Ascending aorta (tissue), 2 donors: ENCODE measurements at places on chromosomes 13 and 19. TPM values are rescaled to one million over a fixed set of nuclear protein-coding genes. Genes with fewer than 3 reads are reported as not detected.

Gene PSG3
- total RNA-seq, result not detected

Gene EML2
- 129 TPM for total RNA-seq

Gene CD37
- total RNA-seq, result 15.6 TPM

GRCh38 chr19:41175801-41176777 is 16.9 kb upstream of the CYP2S1 start:
- H3K4me3 ChIP-seq, result no peak overlapping the region
- DNase-seq, result peak; percentile 10
- H3K27ac ChIP-seq, result no peak overlapping the region

- peak overlapping the region; percentile 94 for H3K27ac ChIP-seq
- H3K4me3 ChIP-seq, result peak overlapping the region; percentile 94
- H3K36me3 ChIP-seq, result peaks cover 29% of the 10 kb centered on the region
- H3K27me3 ChIP-seq, result no peaks in the 10 kb centered on the region
- peaks cover 11% of the 10 kb centered on the region for H3K4me1 ChIP-seq
These were observed 2.2 kb downstream of the DMPK start for GRCh38 chr19:45780146-45780447.

- H3K4me1 ChIP-seq, result no peaks in the 10 kb centered on the region
- H3K36me3 ChIP-seq, result no peaks in the 10 kb centered on the region
- no peak for DNase-seq
- no peak overlapping the region for H3K4me3 ChIP-seq
These were observed 755.0 kb downstream of the DIAPH3 start for GRCh38 chr13:59408738-59409137.

GRCh38 chr13:50257646-50258045 is 242.4 kb downstream of the KCNRG start:
- DNase-seq, result no peak
- no peak overlapping the region for H3K27ac ChIP-seq
- no peak overlapping the region for H3K4me3 ChIP-seq
- H3K27me3 ChIP-seq, result no peaks in the 10 kb centered on the region
- no peaks in the 10 kb centered on the region for H3K4me1 ChIP-seq
- no peaks in the 10 kb centered on the region for H3K36me3 ChIP-seq

- H3K27ac ChIP-seq, result no peak overlapping the region
- H3K36me3 ChIP-seq, result peaks cover 8% of the 10 kb centered on the region
- H3K27me3 ChIP-seq, result no peaks in the 10 kb centered on the region
- no peak for DNase-seq
- H3K4me1 ChIP-seq, result no peaks in the 10 kb centered on the region
- H3K4me3 ChIP-seq, result no peak overlapping the region
These were observed 13.3 kb downstream of the DYRK1B start for GRCh38 chr19:39820696-39821095.

GRCh38 chr19:45152504-45153338 is 8.1 kb downstream of the NKPD1 start:
- H3K27me3 ChIP-seq, result peaks cover 17% of the 10 kb centered on the region
- H3K4me3 ChIP-seq, result peak overlapping the region; percentile 59
- no peak for DNase-seq
- peaks cover 17% of the 10 kb centered on the region for H3K4me1 ChIP-seq

DNA sequence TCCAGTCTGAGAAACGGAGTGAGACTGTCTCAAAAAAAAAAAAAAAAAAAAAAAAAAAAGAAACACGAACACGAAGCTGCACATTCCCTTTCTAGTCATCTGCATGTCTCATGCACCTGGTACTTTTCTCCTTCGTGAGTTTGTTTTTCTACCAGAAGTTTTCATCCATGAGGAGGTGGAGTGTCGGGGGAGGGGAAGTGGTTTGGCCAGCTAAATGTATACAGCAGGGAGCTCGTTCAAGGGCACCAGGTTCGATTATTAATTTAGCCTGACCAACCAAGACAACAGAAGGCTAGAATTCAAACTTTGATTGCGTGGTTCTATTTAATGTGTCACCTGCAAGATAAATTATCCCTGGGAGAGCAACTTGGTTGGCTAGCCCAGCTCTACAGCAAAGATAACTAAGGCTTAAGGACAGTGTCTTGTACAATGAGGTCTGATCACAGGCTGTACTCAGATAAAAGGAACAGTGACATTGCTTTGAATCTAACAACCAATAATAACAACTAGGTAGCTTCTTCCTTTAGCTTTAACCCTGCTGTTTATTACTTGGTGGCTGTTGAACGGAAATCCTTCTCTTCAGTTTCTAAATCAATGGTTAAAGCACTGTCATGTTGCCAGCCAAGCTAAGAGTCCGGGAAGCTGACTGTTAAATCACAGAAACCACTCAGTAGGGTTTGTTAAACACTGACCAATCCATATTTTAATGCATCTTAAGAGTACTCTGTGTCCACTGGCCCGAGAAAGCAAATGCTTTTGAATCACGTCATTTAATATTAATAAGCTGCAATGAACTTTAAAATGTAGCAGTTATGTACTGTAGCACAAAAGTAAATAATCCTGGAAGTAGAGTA is 98.4 kb upstream of the STARD13 start:
- no peaks in the 10 kb centered on the region for H3K36me3 ChIP-seq
- DNase-seq, result no peak
- H3K27me3 ChIP-seq, result no peaks in the 10 kb centered on the region
- H3K4me1 ChIP-seq, result no peaks in the 10 kb centered on the region

DNA sequence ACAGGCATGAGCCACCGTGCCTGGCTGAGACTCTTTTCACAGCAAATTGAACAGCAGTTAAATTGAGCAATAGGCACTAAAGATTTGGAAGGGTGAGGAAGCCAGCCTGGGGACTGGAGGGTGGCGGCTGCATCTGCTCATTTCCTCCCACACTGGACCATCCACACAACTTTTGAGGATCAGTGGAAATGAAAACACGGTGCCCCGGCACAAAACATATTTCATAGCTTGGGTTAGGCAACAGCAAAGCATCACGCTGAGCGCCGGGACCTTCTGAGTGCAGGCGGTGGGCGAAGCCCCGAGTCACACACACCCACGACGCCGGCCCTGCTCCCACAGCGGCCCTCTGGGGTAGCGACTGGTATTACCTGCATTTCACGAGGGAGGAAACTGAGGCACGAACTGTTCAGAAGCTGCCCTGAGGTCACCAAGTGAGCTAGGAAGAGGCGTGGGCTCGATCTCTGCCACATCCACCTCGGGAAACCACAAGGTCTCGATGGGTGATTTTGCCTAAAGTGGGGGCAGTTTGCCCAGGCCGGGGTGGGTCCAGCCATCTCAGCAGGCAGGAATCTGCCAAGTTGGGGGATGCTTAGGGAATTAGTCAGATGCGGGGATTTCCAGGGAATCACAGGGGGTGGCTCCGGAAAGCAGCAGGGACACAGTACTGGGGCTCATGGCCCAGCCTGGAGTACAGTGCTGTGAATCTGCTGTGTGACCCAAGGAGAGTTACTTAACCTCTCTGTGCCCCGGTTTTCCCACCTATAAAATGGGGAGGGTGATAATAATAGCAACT is 3.5 kb upstream of the SBNO2 start:
- peak overlapping the region; percentile 18 for H3K27ac ChIP-seq
- H3K4me3 ChIP-seq, result no peak overlapping the region
- H3K36me3 ChIP-seq, result no peaks in the 10 kb centered on the region
- peak; percentile 85 for DNase-seq

DNA sequence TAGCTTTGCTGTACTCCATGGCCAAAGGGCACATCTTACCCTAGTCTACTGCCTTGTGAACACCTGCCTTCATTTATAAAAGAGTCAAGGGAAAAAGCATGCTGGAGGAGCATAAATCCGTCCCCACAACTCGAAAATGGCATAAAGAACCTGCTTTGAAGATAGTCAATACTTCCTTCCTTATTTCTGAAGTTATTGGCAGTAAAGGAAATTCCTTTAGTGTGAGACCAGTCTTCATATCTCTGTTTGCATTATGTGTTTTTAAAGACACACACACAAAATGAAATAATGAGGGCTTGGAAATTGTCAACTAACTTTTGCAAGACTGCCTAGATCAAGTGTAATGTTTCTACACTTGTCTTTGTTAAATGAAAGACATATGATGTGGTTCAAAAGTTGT is 408.4 kb downstream of the SPRY2 start:
- H3K4me3 ChIP-seq, result no peak overlapping the region
- H3K36me3 ChIP-seq, result no peaks in the 10 kb centered on the region
- no peak for DNase-seq

- peak overlapping the region; percentile 96 for H3K4me3 ChIP-seq
- peaks cover 54% of the 10 kb centered on the region for H3K4me1 ChIP-seq
- peak overlapping the region; percentile 84 for H3K27ac ChIP-seq
- H3K27me3 ChIP-seq, result no peaks in the 10 kb centered on the region
- peaks cover 5% of the 10 kb centered on the region for H3K36me3 ChIP-seq
These were observed 519 bp downstream of the PTBP1 start for GRCh38 chr19:797528-798414.

- peak overlapping the region; percentile 82 for H3K4me3 ChIP-seq
- H3K36me3 ChIP-seq, result peaks cover under 1% of the 10 kb centered on the region
- H3K27me3 ChIP-seq, result no peaks in the 10 kb centered on the region
- no peak for DNase-seq
- no peak overlapping the region for H3K27ac ChIP-seq
These were observed 1.0 kb downstream of the FBL start for GRCh38 chr19:39845172-39845571.
